Activated CD4-positive, alpha-beta T cell treated with anti-CD3 and anti-CD28 coated beads, Interleukin-2, amount 50 U/mL, for 16 hours (primary cell): ENCODE measurements at places on chromosomes 12 and 14.

- no peak for DNase-seq
Observed at GRCh38 chr12:31491841-31492598, 98.9 kb downstream of the DENND5B start.

GRCh38 chr12:77685112-77685511, 145.6 kb upstream of the NAV3 start:
- DNase-seq, result peak; percentile 12

DNA sequence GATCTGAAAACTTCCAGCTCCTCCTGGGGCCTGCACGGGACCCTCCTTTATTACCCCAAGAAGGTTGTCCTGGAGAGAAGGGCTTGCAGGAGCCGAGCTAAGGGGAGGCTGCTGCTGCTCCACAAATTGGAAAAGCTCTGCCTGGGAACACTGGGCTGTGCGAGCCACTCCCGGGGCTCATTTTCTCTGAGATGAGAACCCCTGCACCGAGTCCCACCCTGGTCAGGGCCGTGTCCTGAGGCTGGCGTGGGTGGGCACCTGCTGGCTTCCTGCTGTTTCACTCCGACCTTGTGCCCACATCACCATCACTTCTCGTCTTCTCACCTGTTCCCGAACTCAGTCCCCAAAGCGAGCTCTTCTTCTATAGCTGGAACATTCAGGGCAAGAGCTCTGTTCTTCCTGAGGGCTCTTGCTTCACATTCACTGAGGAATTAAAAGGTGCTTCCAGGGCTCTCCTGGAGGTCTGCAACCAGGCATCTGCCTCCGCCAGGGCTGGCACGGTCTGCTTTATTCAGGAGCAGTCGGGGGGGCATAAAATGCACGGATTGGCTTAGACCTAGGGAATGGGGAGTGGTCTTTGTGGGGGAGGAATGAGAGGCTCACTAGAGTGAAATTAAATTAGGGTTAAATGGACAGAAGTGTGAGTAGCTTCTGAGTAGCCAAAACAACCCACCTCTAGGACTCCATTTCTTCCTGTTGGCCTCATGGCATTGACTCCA, 98.5 kb downstream of the ADGRD1 start:
- no peak for DNase-seq

GRCh38 chr12:43316520-43316919, 235.5 kb downstream of the ADAMTS20 start:
- DNase-seq, result no peak

DNA sequence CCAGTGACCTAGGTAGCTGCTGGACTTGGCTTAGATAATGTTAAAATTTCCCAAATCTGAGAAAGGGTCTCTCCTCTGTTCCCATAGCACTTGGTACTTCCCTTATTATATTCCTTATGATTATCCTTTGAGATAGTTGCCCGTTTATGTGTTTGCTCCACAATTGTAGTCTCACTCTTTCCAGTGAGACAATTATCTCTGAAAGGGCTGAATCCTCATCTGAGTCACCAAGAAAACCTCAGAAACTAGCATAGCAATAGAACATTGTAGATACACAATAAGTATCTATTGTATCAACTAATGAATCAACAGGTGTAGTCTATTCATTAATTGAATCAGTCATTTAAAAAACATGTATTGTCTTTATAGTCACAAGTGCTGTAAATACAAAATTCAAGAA, 119.1 kb upstream of the FAR2 start:
- no peak for DNase-seq
